ENCODE measurements at places on chromosomes 1 and 21.

- DNase-seq: no peak
Observed at GRCh38 chr1:226360106-226360746, 47.7 kb downstream of the PARP1 start.

DNA sequence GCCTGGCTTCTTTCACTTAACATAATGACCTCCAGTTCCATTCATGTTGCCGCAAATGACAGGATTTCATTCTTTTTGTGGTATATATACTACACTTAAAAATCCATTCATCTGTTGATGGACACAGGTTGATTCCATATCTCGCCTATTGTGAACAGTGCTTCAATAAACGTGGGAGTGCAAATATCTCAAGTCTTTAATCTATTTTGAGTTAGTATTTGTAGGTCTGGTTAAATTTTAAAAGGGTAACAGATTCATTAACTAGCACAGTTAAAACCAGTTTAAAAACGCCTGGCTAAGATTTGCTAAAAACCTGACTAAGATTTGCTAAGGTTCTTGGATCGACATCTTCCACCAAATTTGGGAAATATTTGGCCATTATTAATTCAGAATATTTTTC, 45.7 kb downstream of the CRB1 start:
- no peak for DNase-seq

DNA sequence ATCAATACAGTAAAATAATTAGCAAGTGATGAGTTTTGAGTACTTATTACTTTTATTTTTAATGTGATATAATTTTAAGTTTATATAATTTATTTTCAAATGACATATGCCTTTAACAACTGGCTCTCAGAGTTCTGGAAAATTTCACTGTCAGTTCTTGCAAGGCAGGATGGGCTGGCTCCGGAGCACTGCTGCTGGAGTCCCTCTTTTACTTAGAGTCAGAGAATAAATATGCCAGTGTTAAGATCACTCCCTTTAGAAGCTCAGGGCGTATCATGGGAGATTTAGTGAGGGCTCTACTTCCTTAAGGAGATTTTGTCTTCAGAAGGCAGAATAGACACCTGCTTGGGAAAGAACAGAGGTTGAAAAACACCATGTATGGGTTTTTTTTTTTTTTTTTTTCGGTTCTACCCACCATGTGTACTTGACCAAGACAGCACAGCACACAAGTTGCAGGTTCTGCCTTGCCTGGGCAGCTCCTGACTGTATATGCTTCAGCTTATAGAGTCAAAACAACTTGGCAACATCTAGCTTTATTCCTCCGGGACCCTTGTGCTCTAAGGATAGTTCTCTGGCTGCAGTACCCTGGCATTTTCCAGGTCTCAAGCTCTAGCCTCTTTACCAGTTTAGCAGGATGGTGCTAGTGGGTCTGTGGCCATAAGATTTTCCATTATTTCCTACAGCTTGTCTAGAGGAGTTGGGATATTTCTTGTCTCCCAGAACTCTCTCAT, 29.7 kb upstream of the FMOD start:
- no peak for DNase-seq

DNA sequence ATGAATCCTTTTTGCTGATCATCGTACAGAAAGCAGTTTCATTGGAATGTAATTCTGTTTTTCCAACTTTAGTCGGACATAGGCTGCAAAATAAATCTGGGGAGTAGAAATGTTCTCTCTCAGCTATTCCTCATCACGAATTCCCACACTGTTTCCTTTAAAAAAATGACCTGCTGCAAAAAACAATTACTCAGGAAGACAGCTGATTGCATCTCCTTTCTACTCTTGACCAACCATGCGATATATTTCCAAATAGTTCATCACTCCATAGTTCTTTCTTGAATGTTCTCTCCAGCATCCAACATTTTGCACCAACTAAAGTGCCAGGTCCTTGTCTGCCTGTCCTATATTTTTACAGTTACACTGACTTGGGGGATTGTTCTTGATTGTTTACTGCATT, 96.4 kb downstream of the S1PR1 start:
- DNase-seq: no peak
